ENCODE measurements at places on chromosomes 2 and 18. TPM values are rescaled to one million over a fixed set of nuclear protein-coding genes. Genes with fewer than 3 reads are reported as not detected.
A peak's percentile ranks its signal among the peaks of the same experiment; 100 is the strongest.

The ITPRID2 gene
- 89.8 TPM for total RNA-seq

The AMER3 gene
- total RNA-seq: not detected

The RAPGEF4 gene
- total RNA-seq: not detected

- no peak for DNase-seq
Measured at GRCh38 chr2:179538406-179539123, 273.9 kb upstream of the SESTD1 start.

- no peak for DNase-seq
Measured at GRCh38 chr2:153115141-153115540, 363.4 kb downstream of the RPRM start.

GRCh38 chr2:224764565-224765236, 48.5 kb upstream of the CCDC195 start:
- DNase-seq: no peak

- DNase-seq: no peak
Measured at GRCh38 chr2:197943731-197944130, 139.3 kb downstream of the PLCL1 start.

DNA sequence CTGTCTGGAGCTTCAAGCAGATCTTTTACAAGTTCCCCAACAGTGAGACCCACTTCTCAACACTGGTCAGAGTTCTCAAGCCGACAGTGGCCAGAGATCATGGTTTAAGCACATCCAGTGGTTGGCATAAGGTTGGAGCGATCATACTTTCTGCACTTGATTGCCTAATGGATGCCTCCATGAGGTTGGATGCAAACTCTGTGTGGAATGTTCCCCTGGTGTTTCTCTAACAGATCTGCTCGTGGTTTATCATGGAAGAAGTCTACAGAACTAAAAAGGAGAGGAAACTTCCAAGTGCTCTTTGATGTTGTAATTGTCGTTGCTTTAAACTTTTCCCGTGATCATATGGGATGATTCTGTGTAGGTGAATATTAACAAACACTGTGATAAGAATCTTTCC, 60.7 kb downstream of the SH3RF3 start:
- no peak for DNase-seq

DNA sequence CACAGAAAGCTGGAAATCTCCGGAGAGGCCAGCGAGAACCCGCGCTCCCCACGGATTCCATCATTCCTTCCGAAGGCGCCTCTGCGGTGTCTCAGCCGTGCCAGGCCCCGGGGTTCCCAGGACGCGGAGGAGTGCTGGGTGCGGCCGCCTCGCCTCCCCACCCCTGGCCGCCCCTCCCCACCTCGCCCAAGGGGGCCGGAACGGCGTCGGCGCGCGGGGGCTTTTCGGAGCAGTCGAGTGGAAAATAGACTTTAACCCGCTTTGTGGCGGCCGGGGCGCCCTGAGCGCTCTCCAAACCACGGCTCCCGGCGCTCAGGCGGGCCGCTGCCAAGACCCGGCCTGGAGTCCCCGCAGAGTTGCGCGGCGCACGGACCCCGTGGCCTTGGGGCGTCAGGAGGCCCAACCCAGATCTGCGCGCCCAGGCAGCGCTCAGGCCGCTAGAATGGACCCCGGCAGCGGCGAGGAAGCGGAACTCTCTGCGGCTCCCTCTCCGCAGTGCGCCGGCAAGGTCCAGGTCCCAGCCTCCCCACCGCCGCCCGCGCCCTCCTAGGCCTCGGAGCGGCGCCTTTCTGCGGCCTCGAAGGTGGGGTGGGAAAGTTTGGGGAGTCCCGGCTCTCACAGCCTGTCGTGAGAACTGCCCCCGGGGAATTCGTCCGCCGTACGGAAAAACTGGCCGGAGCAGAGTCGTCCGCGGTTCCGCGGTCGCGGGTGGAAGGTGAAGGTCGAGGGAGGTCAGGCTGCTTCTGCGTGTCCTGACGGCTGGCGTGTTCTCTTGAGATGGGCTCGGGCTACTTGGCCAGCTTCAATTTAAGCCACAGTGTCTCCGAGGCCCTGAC, 1.2 kb upstream of the EMX1 start:
- DNase-seq: peak; percentile 62

DNA sequence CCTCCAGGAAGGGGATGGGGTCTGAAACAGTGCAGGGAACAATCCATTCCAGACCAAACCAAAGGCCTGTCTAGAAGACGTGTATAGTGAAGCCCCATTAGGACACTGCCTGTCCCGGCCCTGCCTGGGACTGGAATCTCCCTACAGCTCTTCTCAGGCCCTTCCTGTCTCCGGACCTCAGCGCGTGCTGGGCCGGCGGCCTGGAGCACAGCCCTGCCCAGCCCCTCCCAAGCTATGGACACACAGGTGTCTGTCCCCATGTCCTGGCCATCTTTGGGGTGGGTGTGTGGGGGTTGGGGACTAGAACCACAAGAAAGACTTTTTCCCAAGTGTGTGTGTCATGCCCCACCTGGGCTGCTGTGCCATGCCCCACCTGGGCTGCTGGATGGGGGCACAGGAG, 51.8 kb downstream of the KIF1A start:
- DNase-seq: no peak

DNA sequence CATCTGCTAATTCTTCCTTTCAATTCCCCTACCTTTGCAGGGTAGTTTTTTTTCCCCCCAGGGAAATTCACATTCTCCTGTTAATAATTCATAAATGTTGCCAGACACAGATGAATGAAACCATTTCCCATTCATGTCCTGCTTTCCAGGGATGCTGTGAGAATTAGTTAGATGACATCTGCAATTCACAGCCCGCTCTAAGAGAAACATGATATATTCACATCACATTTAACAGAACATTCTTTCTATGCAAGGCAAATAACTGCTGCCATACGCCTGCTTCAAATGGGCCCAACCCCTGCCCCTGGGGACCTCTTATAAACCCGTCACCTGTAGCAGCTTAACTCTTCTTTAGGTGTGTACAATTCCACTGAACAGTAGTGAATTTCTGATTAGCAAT, 110.6 kb upstream of the CTAGE1 start:
- no peak for DNase-seq
